ENCODE measurements at places on chromosomes 6 and 20.
A peak's percentile ranks its signal among the peaks of the same experiment; 100 is the strongest.

- no peaks in the 10 kb centered on the region for H3K27me3 ChIP-seq
- no peaks in the 10 kb centered on the region for H3K36me3 ChIP-seq
- no peak overlapping the region for H3K4me3 ChIP-seq
- no peak overlapping the region for H3K27ac ChIP-seq
Measured at GRCh38 chr6:116158641-116159040, 32.7 kb upstream of the COL10A1 start.

DNA sequence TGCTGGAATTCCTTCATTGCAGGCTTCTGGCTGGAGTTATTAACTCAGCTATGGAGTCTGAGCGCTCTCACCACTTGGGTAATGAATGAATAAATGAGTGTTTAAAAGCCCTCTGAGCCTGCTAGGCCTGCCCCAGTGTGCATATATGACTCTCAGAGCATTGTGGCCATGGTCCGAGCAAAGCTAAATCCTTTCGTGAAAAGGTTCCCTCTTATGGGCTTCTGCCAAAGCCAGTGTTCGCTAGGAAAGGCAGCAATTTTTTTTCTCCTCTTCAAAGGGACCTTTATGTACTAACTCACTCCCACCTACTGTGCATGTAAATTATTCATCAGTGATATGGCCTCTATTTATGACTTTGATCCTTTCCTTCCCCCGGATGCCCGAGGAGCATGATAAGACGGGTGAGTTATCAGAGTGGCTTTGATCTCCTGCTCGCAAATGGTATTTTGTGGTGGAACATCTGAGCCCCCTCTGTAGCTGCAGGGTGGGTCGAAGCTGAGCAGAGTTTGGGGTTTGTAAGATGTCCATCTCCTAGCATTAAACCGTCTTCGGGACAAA, 88.6 kb downstream of the LINC00237 start:
- no peaks in the 10 kb centered on the region for H3K27me3 ChIP-seq
- no peaks in the 10 kb centered on the region for H3K36me3 ChIP-seq
- H3K4me3 ChIP-seq = no peak overlapping the region
- H3K4me1 ChIP-seq = no peaks in the 10 kb centered on the region

- no peaks in the 10 kb centered on the region for H3K4me1 ChIP-seq
- H3K27me3 ChIP-seq = no peaks in the 10 kb centered on the region
- no peak overlapping the region for H3K4me3 ChIP-seq
Measured at GRCh38 chr6:45696738-45697137, 318.9 kb downstream of the CLIC5 start.

DNA sequence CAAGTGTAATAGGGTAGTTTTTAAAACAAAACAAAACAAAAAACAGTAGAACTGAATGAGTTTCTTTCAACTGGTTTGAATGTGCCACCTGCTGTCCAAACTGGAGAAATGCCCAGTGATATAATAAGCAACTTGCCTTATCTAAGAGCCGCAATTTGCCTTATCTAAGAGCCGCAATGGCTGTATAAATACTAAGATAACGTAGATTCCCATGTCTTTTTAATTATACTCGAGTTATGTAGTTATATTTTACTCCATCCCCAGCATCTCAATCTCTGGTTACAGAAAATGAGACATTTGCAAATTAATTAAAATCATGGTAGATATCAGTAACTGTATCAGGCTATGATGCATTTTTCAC, 67.2 kb downstream of the RPP40 start:
- H3K36me3 ChIP-seq = no peaks in the 10 kb centered on the region
- H3K27ac ChIP-seq = no peak overlapping the region
- no peaks in the 10 kb centered on the region for H3K4me1 ChIP-seq
- no peak overlapping the region for H3K4me3 ChIP-seq

DNA sequence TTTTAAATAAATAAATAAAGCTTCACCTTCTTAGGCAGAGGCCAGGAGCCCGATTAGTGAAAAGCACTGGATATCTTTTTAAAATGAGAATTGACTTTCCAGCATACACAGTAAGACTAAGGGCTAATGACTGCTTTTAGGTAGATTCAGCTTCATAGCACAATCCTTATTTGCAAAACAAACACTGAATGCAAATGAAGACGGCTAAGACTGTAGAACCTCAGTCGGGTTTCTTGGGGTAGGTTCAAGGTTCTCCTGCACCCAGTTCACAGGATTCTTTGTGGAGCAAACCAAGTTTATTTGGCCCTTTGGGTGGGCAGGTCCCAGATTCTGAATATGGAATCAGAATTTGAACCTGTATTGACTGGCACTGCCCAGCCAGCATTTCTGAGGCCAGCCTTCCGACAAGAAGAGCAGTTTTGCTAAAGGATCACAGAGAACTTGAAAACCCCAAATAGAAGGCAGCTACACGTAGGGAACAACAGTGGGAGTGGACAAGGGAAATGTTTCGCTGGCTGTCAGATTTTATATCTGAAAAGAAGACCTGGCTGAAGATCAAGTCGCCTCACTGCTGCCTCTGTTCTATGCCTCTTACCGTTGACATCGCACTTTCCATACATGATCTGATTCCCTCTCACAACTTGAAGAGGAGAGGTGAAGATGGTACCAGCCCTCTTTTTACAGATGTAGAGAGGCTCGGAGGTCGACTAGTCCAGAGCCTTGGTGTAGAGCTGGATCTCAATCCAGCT, 8.2 kb downstream of the TRERF1 start:
- H3K36me3 ChIP-seq = no peaks in the 10 kb centered on the region
- no peak for DNase-seq
- H3K27ac ChIP-seq = peak overlapping the region; percentile 31
- H3K4me3 ChIP-seq = no peak overlapping the region

DNA sequence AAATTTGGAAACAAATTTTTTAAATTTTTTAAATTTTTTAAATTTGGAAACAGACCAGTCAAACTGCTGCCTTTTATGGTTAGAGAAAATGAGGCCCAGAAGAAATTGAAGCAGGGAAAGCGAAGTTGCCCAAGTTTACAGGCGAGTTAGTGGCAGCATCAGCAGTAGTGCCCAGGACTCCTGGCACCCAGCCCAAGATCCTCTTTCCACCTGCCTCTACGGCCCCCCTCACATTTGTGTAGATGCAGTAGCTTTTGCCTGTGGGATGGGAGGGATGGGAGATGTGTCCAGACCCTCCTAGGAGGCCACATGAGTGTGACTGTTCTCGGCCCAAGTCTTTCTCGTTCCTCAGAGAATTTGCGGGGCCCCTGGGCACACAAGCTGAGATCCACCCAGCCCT, 49.8 kb downstream of the HNF4A start:
- H3K36me3 ChIP-seq = no peaks in the 10 kb centered on the region
- no peaks in the 10 kb centered on the region for H3K4me1 ChIP-seq
- DNase-seq = no peak

DNA sequence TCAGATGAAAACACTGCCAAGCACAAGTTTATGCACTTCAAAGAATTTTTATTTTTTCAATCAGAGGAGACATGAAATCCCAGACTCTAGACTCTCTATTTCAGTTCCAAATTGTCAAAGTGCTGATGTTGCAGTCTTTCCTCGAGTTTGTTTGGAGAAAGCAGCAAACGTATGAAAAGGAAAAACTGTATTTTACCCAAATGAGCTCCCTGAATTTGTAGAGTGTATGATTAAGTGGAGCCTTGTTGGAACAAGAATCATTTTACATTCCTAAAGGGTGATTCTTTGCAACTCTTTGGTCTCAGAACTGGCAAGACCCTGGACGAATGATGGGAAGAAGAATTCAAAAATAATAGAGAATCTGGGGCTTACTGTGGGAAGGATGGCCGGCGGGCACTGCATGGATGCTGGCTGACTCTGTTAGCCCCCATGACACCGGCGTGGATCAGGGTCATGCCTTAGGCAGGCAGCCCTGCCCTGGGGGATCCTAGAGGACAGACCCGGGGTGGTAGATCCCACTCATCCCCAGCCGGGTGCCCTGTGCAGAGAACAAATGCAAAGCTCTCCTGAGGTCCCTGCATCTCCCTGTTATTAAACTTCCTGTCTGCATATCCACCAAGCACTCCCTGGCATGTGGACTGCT, 207.4 kb downstream of the FNDC1 start:
- no peaks in the 10 kb centered on the region for H3K4me1 ChIP-seq
- no peaks in the 10 kb centered on the region for H3K27me3 ChIP-seq
- no peak overlapping the region for H3K4me3 ChIP-seq

- no peak for DNase-seq
- no peaks in the 10 kb centered on the region for H3K36me3 ChIP-seq
- H3K27me3 ChIP-seq = no peaks in the 10 kb centered on the region
Measured at GRCh38 chr6:8642131-8642530, 206.8 kb upstream of the SLC35B3 start.

DNA sequence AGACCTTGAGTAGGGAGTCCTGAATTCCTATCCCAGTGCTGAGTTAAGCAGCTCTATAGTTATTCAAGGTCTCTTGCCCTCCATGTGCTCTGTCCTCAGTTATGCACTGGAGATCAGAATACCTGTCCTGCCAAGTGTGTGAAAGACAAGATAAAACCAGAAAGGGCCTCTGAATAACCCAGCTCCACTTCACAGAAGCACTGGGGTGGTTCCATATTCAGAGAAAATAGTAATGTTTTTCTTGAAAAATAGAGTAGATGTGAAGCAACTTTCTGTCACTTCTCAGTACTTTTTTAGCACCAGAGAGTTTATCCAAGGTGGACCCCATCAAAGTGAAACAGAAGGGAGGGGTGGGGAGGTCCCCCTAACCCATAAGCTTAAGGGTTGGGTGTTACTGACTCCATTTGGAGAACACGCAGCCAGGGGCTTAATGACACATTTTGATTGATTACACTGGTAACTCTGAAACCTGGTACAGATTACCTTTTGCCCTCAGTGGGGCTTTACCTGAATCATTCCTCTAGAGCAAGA, 509.8 kb upstream of the JARID2 start:
- DNase-seq = no peak
- no peak overlapping the region for H3K4me3 ChIP-seq
- H3K27me3 ChIP-seq = no peaks in the 10 kb centered on the region
- no peaks in the 10 kb centered on the region for H3K36me3 ChIP-seq

DNA sequence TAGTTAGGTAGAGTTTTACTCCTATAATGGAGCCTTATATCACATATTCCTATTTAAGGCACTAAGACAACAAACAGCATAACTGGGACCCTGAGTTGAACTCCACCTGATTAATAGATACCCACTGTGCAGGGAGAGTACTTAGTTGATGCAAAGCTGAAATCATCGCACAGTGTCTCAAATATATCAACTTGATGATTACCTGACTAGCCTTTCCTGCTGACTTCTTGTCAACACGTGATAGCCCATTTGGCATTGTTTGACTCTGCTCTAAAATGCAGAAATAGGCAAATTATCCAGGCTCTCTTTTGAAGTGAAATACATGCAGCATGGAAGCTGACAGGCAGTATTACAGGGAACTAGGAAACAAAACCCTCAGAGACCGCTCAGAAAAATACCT, 154.6 kb upstream of the HDAC2 start:
- H3K4me3 ChIP-seq = no peak overlapping the region
- DNase-seq = no peak
- no peak overlapping the region for H3K27ac ChIP-seq
- no peaks in the 10 kb centered on the region for H3K27me3 ChIP-seq

DNA sequence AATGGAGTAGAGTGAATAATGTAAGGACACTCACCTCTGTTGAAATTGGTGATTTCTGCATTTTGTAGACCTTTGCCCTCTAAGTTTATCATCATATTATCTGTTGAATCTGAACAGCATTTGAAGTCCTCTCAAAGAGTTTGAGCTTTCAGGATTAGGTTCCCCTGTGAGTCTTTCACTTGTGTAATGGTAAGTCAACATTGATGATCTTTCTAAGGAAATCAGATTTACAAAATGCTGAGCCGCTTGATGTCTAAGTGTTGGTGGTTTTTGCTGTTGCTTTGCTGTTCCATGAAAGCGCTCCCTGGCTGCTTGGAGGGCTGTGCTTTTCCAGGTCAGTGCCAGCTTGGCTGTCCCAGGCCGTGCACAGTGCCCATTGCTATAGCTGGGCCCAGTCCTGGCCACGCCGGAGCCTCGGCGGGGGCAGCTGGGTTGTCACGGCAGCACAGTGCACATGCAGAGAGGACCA, 33.8 kb upstream of the KIF25 start:
- peaks cover 46% of the 10 kb centered on the region for H3K36me3 ChIP-seq
- peaks cover 10% of the 10 kb centered on the region for H3K4me1 ChIP-seq
- DNase-seq = no peak
- no peak overlapping the region for H3K27ac ChIP-seq
- no peaks in the 10 kb centered on the region for H3K27me3 ChIP-seq

DNA sequence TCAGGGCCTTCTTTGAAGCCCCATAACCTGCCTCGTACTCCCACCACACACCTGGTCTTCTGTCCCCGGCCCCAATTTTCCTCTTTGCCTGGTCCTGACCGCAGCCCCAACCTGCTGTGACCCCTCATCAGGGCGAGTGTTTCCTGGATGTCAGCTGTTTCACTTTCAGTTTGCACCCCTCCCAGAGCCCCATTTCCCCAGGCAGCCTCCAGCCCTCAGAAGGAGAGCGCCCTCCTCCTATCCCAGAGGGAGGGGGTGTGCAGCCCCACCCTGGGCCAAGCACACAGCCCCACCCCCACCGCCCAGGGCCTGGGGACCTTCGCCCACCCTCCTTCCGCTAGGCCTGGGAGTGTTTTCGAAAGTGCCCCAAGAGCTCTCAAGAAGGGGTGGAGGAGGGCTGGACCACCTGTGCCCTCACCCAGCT, 1.5 kb downstream of the BAK1 start:
- no peak for DNase-seq
- H3K36me3 ChIP-seq = peaks cover 37% of the 10 kb centered on the region
- peak overlapping the region; percentile 17 for H3K27ac ChIP-seq
- no peaks in the 10 kb centered on the region for H3K27me3 ChIP-seq

DNA sequence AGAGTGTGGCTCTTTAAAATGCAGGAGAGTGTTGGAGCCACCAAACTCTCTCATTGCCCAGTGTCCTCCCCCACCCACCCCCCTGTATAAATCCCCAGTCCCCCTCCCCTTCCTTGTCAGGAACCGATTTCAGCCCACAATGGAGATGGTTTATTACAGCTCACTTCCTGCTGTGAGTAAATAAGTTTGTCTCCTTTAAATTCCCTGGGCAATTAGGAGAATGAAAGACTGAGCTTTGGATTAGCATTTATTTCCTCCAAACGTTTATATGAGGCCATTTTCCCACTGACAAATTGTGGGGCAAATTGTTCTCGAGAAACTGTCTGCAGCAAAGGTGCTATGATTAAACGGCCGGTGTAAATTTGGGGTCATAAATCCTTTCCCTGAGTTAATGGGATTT, 128.8 kb downstream of the DHX35 start:
- H3K27ac ChIP-seq = no peak overlapping the region
- H3K4me3 ChIP-seq = no peak overlapping the region
- no peaks in the 10 kb centered on the region for H3K4me1 ChIP-seq
- H3K27me3 ChIP-seq = no peaks in the 10 kb centered on the region

- no peak overlapping the region for H3K4me3 ChIP-seq
- no peaks in the 10 kb centered on the region for H3K27me3 ChIP-seq
- H3K36me3 ChIP-seq = peaks cover 34% of the 10 kb centered on the region
- H3K27ac ChIP-seq = no peak overlapping the region
- peaks cover 5% of the 10 kb centered on the region for H3K4me1 ChIP-seq
Measured at GRCh38 chr6:143505111-143505510, 6.4 kb downstream of the FUCA2 start.

Data from right atrium auricular region (tissue), 2 donors.